ENCODE measurements at places on chromosomes 2 and 18. TPM values are rescaled to one million over a fixed set of nuclear protein-coding genes. Genes with fewer than 3 reads are reported as not detected.
A peak's percentile ranks its signal among the peaks of the same experiment; 100 is the strongest.

The FLACC1 gene
- polyA plus RNA-seq = 3.7 TPM

- DNase-seq = no peak
Measured at GRCh38 chr18:38241736-38242135, 676.1 kb upstream of the CELF4 start.

GRCh38 chr2:39523308-39524044 lies 86.4 kb upstream of the MAP4K3 start:
- no peak for DNase-seq

The DSG4 gene
- not detected for polyA plus RNA-seq

The ACTG2 gene
- polyA plus RNA-seq = 4.2 TPM

- DNase-seq = no peak
Measured at GRCh38 chr2:191748059-191748461, 70.1 kb downstream of the NABP1 start.

GRCh38 chr2:146119586-146119985 lies 1599.7 kb upstream of the ZEB2 start:
- no peak for DNase-seq

DNA sequence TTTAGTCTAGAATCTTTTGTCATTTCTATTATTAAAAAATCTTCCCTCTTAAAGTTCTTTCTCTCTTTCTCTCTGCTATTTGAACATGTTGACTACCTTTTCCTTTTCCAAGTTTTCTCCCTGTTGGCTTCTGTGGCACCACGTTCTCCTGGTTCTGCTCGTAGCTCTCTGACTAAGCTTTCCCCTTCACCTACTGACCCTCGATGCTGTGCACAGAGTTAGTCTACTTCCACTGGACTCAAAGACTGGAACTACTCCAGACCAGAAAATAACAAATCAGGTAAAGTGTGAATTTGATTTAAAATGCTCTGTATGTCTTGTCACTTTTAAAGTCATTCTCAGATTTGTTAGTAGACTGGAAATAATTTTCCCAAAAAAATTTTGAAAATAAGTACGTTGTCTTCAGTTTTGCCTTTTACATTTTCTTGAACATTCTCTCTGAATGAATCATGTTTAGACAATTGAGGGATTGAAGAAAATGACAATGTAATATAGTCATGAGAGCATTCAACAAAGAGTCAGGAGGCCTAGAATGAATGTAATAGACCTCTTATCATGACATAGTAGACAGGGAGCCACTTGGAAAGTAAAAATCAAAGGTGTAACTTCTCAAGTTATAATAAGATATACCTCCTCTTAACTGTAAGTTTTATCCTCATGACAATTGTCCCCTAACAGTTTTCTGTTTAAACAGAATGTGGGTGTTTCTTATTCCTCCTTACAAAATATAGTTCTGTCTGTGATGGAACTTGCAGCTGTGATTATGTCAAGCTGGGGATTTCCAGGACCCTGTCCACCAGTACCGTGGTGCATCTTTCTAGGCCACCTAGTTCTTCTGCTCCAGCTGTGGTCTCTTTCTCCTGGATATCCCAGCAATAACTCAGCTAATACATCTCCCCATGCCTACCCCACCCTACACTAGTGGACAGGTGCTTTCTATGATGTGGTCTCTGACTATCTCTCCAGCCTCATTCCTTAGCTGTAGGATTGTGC lies 25.5 kb downstream of the ITPRID2 start:
- no peak for DNase-seq

The TMEM169 gene
- polyA plus RNA-seq = 0.15 TPM

DNA sequence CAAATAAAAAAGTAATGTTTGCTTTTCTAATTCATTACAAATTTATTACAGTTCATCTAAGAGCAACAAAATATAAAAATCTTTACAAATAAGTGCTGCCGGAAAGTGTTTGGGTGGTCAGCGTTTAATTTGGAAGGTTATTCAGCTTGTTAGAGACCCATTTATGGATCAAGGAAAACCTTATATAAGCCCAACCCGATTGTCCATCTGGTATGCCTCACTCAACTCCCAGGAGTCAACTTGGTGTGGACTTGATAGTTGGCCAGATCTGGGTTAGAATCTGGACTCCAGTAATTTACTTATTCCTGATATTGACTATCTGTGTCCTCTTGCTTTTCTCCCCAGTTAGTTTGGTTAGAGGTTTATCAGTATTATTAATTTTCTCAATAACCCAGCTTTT lies 106.2 kb downstream of the KCTD1 start:
- DNase-seq = no peak

The M1AP gene
- polyA plus RNA-seq = 0.07 TPM

DNA sequence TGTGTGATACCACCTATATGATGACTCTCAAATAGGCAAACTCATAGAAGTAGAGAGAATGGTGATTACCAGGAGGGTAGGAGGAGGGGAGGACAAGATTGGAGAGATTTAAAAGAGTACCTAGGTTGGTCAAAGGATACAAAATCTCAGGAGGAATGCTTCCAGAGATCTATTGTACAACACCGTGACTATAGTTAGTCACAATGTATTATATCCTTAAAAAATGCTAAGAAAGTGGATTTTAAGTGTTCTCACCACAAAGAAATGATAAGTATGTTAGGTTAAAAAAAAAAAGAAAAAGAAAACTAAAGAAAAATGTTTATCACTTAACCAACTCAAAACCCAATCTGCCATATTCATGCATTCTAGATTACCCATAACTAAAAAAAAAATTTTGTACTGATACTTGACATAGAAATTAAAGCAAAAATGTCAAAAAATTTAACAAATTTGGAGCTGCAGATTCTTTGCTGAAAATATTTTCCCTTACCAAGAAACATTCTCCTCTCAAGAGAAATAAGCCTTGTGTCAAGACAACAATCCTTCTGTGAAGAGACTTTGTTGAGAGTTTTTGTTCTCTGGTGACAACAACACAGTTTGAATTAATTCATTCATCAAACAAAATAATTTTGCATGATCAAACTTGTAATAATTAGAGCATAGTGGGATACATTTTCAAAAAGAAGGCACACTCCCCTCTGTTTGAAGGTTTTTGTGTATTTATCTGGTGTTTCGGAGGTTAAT lies 213.1 kb downstream of the DNER start:
- DNase-seq = no peak

- DNase-seq = no peak
Measured at GRCh38 chr2:98935111-98935770, 784 bp downstream of the CRACDL start.

- no peak for DNase-seq
Measured at GRCh38 chr2:831622-832021, 119.0 kb upstream of the SNTG2 start.

The RBM44 gene
- 0.38 TPM for polyA plus RNA-seq

- peak; percentile 56 for DNase-seq
Measured at GRCh38 chr18:48797841-48798255, 152.9 kb downstream of the SMAD7 start.

The SCYGR4 gene
- polyA plus RNA-seq = not detected

GRCh38 chr2:207284556-207285472 lies 119.1 kb upstream of the KLF7 start:
- DNase-seq = no peak

The MEP1B gene
- polyA plus RNA-seq = not detected

- no peak for DNase-seq
Measured at GRCh38 chr18:46421973-46422551, 235.0 kb downstream of the LOXHD1 start.

The AFF3 gene
- polyA plus RNA-seq = 3.2 TPM

The KCNE4 gene
- polyA plus RNA-seq = 2.4 TPM

The VWC2L gene
- polyA plus RNA-seq = not detected

The CRYBA2 gene
- polyA plus RNA-seq = not detected

GRCh38 chr2:220499225-220499624 lies 871.8 kb downstream of the SLC4A3 start:
- peak; percentile 43 for DNase-seq

GRCh38 chr2:182391443-182391842 lies 35.4 kb downstream of the PDE1A start:
- DNase-seq = no peak

The CFAP65 gene
- not detected for polyA plus RNA-seq

The OSR1 gene
- polyA plus RNA-seq = 6.0 TPM

DNA sequence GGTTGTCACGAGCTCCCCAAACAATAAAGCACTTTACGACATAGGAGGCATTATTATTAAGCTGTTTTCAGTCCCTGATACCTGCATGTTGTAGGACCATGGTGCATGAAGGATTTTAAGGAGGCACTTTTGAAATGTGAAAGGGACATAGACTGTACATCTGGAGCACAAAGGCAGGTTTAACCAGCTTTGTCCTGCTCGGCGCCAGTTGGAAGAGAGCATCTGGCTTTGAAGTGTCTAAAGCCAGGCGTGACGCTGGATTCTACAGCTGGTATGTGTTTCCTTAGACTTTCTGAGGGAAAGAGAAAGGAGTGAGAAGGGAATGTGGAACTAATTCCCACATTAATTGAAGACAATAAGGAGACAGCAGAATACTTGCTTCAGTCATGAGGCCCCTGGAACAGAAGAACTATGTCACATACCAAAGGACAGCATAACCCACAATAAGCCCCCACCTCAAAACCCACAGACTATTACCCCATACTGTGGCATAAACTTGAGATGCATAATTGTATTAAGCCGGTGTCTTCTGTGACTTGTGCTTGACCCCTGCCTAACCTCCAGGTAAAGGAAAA lies 381.0 kb upstream of the MEX3C start:
- DNase-seq = no peak

The CXCR1 gene
- polyA plus RNA-seq = 0.22 TPM

The TYMS gene
- 1.00 TPM for polyA plus RNA-seq

The GAREM1 gene
- polyA plus RNA-seq = 1.8 TPM

DNA sequence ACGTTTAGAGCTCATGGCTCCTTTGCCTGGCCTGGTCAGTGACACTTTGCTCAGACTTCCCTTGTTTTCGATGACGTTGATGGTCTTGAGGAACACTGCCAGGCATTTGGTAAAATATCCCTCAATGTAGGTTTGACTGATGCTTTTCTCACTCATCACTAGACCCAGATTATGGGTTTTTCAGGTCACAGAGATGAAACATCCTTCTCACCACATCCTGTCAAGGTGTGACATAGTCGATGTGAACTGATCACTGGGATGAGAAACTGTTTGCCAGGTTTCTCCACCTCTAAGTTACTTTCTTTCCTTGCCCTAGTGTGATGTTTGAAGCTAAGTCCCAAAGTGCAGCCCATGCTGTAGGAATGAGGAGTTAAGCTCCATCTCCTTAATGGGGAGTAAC lies 81.5 kb downstream of the AFF3 start:
- DNase-seq = no peak

DNA sequence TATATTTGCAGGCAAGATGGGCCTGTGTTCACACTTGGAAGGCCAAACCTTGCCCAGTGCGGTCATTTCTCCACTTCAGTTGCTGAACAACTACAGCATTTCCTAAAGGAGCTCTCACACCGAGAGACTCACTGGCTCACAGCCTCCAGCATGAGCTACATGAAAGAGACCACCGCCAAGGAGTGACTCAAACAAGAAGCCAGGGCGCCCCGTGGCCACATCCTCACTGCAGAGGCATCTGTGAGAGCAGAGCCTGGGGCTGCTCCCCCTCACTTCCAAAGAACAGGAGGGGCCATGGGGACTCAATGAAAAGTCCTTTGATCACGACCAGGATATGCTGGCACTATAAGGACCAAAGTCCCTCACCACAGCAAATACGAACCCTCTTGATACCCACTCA lies 50.0 kb downstream of the TMEM163 start:
- DNase-seq = no peak

DNA sequence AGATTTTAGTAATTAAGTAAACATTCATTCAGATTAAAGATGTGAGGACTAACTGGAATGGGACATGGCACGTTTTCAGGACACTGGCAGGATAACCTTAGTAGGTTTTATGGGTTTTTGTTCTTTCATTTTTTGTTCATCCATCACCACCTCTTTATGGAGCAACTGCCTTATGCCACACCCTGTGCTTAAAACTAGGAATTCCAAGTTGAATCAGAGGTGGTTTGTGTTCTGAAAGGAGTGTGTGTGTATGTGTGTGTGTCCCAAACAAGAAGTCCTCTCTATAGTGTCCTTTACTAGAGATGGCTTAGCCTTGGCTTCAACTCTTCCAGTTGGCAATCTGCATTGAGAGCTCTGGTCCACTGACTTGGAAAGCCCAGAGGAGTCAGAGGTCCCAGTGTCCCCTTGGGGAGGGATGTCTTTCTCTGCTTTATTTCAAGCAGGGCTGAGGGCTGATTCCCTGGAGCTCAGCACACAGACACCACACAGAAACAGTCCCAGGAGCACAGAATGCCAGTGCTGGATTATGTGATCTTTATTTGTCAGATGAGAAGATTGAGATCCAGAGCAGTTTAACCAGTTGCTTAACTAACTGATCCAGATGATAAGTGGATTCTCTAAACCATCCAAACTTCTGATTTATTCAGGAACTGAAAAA lies 25.2 kb downstream of the RHOB start:
- DNase-seq = peak; percentile 6

GRCh38 chr18:3967359-3968180 lies 487.5 kb downstream of the DLGAP1 start:
- no peak for DNase-seq

GRCh38 chr2:39059366-39059952 lies 61.4 kb downstream of the SOS1 start:
- no peak for DNase-seq

- no peak for DNase-seq
Measured at GRCh38 chr2:241437179-241437578, 71.2 kb downstream of the STK25 start.

The UGT1A7 gene
- not detected for polyA plus RNA-seq

DNA sequence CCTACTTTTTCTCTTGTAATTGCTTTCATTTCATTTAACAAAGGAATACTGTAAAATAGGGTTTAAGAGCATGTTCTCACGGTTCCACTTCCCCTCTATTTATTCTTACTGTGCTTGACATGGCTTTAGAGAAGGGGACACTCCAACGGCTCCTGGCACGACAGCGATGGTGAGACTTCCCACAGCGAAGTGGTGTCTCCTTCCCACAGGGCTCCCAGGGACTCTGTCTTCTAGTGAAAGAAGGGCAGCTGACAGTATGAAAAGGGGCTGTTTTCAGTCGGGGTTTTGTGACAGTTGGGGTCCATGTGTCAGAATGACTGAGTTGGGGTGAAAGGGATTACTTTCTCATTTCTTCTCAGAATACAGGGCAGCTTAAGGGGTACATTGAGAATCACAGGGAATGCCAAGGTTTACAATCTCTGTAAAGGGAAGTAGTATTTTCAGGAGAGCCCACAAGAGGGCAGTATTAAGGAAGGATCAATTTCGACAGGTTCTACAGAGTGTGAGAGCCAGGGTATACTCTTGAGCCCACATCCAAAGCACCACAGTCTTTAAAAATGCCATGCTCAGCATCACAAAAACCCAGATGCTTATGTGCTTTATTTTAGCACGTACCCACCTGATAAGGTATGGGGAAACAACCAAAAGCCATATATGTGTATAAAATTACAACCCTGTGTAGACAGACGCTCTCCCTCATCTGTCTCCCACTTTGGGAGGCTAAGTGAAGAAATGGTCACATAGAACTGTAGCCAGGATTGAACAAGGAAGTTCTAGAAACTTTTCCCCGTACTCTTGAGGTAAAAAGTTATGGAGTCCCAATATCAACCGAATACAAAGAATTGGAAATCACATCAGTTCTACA lies 31.3 kb upstream of the RAPGEF4 start:
- no peak for DNase-seq

- no peak for DNase-seq
Measured at GRCh38 chr2:125656190-125656589, 999.8 kb upstream of the GYPC start.

The RNPEPL1 gene
- polyA plus RNA-seq = 75.9 TPM

- DNase-seq = no peak
Measured at GRCh38 chr2:128362889-128363228, 44.2 kb upstream of the HS6ST1 start.

- DNase-seq = no peak
Measured at GRCh38 chr2:190837420-190837819, 43.2 kb upstream of the GLS start.

Data from heart left ventricle (tissue), 16 donors.